Hematopoietic multipotent progenitor cell treated with erythropoietin and hydrocortisone succinate and interleukin-3 and kit ligand, for 8 days (in vitro differentiated cells): ENCODE measurements at places on chromosomes 12 and 14.

- DNase-seq = no peak
Measured at GRCh38 chr14:104237651-104238423, 99.5 kb downstream of the KIF26A start.

DNA sequence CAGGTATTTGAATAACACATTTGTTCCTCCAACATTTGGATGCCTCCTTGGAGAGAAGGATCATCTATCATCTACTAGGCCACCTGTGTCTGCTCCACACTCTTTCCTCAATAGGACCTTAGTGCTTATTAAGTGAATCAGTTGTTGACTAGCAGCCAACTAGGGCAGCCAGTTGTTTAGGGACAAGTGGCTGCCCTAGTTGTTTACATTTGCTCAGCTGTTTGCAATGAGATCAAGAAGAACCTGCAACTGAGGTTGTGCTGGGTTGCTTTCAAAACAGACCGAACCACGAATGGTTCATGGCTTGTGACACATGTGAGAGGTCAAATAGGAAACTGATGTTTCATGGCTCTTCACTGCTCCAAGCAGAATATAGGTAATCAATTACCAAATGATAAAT is 53.8 kb downstream of the TMCC3 start:
- no peak for DNase-seq

DNA sequence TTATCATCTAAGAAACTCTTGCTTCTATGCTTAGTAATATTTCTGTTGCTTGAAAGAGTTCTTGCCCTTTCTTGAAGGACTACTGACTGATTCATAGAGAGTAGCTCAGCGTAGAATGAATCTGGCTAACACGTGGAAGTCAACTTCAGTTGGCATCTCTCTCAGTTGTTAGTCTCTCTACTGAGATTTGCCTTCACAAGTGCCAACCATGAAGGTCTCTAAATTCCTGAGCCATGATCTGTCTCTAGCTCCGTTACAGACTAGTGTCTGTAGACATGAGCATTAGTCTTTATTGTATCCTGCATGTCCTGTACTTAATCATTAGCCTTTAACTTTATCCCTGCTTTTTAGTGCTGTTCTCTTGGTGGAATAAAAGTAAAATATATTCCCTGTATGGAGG is 19.1 kb upstream of the ALX1 start:
- no peak for DNase-seq

- no peak for DNase-seq
Measured at GRCh38 chr14:64200170-64200569, 94.0 kb downstream of the ESR2 start.

DNA sequence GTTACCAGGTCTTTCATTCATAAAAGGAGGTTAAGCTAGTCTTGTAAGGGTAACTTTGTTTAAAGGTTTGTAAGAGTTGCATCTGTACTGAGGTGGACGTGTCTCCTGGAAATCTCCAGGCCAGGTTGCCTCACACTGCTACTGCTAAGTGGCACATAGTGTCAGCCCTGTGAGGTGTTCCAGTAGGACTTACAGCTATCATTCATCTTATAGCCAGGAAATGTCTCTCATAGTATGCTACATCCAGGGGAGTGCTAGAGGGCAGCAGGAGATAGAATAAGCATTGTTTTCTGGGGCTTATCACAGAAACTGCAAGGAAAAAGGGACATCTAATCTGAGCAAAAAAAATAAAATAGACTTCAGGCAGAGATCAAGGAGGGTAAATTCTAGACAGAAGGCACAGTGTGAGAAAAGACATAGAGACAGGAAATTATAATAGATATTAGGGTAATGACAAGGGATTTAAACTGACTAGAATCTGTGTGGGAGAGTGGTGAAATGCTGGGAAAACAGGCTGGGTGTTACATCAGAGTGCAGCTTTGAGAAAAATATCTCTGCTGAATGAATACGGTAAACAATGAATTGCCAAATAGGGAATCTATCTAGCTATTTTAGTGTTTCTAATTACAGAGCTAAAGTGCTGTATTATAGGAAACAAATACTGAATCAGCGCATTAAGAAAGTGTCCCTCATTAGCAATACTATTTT is 205.1 kb upstream of the ABCD2 start:
- DNase-seq = no peak

DNA sequence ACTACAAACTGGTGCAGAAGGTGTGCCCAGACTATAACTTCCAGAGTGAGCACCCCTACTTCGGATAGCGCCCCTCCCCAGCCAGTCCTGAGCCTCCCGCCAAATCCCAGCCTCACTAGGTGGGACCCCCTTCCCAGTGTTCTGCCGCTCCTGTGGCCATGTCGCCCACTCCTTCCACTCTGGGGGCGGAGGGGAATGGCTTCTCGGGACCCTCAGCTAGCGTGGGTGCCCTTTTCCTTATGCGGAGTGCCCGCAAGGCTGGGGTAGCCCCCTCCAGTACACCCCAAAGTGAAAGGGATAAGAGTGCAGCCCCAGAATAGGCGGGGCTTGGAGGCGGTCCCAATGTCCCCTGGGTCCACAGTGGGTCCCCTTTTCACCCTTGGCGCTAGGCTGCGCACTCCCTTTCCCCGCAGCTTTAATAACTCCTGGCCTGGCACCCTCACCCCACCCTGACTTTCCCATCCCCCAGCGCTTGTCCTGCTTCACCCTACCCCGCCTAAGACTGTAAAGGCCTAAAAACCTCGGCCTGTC is 3.8 kb upstream of the SHMT2 start:
- no peak for DNase-seq

GRCh38 chr12:78698747-78699146 is 165.8 kb upstream of the SYT1 start:
- DNase-seq = no peak

GRCh38 chr12:10214895-10215267 is 2.2 kb downstream of the GABARAPL1 start:
- no peak for DNase-seq

DNA sequence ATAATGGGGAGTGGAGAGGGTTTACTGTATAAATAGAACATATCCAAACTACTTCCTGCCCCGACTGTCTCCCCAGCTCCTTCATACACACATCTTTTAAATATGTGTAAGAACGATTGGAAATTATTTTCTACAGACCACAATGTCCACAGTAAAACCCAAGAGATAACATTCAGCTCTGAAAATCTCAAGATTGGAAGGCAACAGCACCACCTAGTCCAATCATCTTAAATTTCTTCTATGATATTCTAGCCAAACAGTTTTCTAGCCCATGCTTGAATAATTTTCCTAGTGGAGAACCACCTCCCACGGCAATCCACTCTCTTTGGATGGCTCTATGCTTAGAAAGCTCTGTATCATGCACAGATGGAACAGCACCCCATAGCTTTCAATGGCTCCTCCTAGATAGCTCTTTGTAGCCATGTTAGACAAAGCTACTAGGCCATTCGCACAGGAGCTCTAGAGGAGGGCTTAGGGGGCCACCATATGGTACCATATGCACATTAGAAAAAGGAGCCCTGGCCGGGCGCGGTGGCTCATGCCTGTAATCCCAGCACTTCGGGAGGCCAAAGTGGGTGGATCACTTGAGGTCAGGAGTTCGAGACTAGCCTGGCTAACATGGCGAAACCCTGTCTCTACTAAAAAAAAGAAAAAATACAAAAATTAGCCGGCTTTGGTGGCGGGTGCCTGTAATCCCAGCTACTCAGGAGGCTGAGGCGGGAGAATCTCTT is 18.1 kb downstream of the VDR start:
- DNase-seq = no peak

- no peak for DNase-seq
Measured at GRCh38 chr12:80470403-80470802, 26.4 kb downstream of the PTPRQ start.

- no peak for DNase-seq
Measured at GRCh38 chr14:99158646-99159165, 113.3 kb downstream of the BCL11B start.

DNA sequence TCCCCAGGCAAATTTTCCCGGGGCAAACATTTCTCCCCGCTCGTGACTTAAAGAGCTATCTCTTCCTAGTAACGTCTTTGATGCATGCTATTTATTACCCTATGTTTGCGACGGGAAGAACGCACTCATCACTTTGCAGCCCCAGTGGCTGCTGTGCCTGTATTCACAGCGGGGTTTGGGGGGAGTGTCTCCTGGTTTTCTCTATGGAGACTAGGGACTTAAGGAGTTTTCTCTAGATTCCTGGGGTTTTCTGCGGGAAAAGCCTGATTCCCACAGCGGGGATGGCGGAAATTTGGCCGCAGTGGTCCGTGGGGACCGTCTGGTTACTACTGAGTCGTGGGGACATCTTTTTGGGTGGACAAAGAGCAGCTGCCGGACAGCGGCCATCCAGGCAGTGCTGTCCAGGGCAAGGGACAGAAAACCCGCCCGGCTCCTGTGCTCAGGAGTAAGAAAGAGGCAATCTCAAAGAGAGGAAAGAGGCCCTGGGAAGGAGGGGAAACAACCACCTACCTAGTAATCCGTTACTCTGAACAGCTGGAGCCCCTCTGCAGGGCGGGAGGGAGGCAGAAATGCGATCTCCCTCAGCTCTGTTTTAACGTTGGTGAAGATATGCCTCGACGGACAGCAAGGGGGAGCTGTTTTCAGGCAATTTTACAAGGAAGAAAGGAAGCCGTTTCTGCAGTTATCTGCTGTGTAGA is 771 bp upstream of the AVPR1A start:
- DNase-seq = peak; percentile 67

GRCh38 chr12:78886719-78887407 is 22.3 kb downstream of the SYT1 start:
- DNase-seq = no peak

DNA sequence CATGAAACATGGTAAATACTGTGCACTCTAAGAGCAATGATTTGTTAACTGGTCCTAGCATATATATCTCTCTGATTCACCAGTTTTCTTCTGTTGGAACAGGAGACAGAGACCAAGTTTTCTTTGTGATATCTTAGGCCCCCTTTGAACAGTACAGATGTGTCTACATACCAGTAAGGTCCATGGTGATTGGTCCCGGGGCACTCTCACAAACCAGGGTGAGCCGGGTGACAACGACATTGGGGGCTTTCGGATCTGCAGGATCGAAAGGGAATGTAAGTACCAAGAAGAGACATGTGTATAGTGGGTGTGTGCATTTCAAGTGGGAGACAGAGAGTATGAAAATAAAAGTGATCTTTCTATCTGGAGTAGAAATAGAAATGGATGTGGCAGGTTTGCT is 11.3 kb upstream of the ERP27 start:
- DNase-seq = no peak

GRCh38 chr14:22418631-22419030 is 170.4 kb downstream of the DAD1 start:
- DNase-seq = peak; percentile 58

DNA sequence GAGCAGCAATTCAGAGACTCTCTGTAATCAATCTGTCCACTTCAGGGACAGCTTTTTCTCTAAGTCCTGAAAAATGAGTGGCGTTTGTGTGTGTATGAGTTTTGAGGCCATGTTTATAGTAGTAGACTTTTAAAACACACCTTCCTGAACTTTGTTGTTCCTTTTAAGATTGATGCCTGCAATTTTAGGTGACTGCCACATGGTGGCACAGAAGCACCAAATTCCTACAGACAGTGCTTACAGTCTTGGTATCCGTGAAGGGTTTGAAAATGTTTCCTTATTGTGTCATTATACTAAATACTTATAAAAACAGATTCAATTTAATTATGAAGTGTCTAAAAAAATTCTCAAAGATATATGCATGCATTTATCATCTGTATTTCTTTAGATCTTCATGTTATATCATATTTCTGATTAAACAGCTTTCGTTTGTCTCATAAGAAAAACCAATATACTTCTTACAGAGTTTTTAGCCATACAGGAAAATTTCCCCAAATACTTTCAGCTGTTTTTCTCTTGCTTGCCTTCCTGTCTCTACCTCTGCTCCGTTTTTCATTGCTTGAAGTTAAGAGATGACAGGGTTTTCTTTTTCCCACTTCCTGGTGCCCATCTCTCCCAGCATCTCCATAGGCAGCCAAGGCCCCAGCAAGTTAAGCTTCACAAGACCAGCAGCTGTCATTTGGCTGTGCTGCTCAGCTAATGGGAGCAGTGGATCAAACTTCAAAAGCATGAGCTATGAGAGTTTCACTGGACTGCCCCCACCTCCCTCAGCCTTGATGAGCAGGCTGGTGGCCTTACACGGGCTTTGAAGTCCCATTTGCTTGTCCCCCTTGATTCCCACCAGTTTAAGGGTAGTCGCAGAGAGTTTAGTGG is 259.6 kb downstream of the AKAP6 start:
- peak; percentile 43 for DNase-seq

DNA sequence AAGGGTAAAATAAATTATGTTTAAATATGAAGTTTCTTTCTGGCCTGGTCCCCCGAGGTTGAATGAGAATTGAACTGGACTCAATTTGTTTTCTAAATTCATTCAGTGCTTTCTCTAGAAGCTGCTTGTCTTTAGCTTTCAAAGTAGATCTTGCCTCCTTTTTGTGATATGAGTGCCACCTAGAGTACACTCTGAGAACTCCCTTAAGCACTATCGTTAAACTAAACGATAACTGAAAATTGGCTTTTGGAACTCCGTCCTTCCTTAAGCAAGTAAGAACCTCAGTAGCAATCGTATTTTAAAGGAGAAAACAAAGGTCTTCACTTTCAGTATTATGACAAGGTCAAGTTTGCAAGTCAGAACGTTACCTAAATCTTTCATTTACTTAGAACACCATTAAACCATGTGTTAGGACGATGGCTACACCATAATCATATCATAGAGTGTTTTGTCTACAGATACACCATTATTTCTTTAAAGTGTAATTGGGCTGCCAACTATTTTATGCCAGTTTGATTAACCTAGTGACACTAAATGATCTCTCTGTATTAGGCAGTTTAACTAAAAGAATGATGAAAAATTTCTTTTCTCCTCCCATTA is 364.8 kb downstream of the SNAPC1 start:
- peak; percentile 51 for DNase-seq

- DNase-seq = peak; percentile 80
Measured at GRCh38 chr14:49861699-49862088, 9.1 kb upstream of the NEMF start.

DNA sequence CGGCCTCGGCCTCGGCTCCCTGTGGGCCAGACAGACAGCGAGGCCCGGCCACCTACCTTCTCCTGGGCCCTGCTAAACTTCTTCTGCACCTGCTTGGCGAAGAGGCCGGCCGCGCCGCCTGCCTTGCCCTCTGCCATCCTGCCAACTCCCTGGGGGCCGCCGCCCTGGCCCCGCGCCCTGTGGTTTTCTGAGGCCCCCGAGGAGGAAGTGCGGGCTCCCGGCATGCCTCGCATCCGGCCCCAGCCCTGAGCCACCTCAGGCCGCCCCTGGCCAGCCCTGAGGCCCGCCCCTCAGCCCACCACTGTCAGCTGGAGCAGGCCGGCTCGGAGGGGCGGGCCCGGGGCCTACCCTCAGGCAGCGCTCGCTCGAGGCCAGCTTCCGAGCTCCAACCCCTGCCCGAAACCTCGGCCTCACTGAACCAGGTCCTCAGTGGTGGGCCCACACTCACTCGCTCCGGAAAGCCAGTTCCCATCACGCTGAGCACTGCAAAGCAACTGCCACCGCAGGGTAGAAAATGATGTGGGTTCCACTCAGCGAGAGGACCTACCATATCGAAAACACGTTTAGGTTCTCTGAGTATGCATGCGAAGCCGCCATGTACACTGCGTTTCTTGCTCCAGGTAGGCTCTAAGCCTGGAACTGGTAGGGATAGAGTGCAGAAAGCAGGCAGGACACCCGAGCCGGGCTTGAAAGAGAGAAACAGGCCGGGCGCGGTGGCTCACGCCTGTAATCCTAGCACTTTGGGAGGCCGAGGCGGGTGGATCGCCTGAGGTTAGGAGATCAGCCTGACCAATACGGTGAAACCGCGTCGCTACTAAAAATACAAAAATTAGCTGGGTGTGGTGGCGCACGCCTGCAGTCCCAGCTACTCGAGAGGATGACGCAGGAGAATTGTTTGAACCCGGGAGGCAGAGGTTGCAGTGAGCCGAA is at the start of gene BIN2:
TSS of gene BIN2 (minus strand) at position 209 of the 930 bp plus-strand sequence. CDS start at position 137, 72 bp downstream.
- DNase-seq = peak; percentile 74
